Stimulated activated CD4-positive, alpha-beta T cell treated with anti-CD3 and anti-CD28 coated beads, Interleukin-4, amount 100 ng/mL, for 4 hours (primary cell): ENCODE measurements at places on chromosomes 4 and X.

DNA sequence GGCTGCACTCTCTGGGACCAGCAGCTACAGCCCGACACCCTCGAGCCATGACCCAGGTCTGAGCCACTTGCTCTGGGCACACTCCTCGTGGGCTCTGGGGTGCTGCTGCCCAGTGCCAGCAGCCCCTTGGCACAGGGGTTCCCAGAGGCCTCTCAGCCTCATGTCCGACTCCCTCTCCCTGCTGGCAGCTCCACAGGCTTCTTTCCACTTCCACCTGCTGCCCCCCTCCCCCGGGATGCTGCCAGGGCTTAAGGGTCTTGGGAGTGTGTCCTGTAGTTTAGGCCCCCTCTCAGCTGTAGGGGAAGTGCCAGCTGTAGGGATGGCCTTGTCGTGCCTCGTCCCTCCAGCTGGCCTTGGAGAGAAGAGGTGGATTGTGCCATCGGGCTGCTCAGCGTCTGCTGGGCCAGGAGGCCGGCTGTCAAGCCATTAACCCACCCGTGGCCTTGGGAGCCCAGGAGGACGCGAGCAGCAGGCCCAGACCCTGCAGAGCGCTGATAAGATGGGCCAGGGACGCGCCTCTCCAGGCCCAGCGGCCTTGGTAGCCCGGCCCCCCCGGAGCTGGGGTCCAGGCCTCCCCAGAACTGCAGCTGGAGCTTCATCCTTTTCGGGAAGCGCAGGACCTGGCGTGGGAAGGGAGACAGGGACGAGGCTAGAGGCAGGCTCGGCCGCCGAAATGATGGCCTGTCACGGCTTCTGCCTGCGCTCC, 1.0 kb upstream of the USP27X start:
- no peak for DNase-seq

GRCh38 chr4:106694232-106694631, 325.7 kb upstream of the GIMD1 start:
- DNase-seq = no peak

- no peak for DNase-seq
These were observed 308.2 kb downstream of the KLHL13 start for GRCh38 chrX:117808426-117808825.

DNA sequence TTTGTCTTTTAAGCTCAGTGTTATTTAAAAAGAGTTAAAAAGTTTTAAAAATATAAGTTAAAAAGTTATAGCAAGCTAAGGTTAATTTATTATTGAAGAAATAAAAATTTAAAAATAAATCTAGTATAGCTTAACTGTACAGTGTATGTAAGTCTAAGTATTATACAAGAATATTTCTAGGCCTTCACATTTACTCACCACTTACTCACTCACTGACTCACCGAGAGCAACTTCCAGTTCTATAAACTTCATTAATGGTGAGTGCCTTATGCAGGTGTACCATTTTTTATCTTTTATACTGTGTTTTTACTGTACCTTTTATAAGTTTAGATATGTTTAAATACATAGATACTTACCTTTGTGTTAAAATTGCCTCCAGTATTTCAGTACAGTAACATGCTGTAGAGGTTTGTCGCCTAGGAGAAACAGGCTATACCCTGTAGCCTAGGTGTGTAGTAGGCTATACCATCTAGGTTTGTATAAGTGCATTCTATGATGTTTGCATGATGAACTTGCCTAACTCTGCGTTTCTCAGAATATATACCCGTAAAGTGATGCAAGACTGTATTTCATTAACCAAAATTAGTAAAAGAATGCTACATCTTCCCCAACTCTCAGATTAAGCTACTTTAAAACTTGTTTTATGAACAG, 202.9 kb downstream of the CFAP299 start:
- no peak for DNase-seq

DNA sequence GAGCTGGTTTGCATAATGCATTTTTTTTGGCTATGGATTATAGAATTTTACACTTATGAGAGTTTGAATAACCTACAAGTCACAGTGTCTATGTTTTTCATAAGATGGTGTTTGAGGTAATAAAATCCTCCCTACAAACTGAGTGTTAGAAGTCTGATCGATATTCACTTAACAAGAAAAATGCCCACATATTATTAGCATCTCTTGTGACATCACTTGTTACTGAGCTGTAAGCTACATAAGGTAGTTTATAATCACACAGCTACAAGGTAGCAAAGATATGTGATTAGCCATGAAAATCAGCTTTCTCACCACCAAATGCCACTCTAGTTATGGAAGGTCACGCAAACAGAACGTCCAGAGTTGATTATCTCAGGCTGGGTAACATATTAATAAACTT, 669.6 kb downstream of the PCDH18 start:
- no peak for DNase-seq

DNA sequence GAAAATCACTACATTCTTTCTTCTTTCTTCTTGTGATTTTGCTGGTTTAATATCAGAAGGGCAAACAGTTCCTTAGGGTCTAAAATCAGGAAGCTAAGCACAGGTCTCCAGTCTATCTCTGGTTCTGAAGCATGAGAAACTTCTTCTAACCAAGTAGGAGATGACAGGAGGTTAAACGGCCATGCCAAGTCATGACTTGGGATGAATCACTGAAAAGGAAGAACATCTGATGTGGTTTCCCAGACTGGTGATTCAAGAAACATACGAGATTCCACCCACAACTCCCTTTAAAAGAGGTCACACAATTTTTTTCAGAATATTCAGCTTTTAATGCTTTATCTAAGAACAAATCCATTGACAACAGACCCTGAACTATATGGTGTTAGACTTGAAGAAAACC, 684.0 kb upstream of the PRKX start:
- no peak for DNase-seq

DNA sequence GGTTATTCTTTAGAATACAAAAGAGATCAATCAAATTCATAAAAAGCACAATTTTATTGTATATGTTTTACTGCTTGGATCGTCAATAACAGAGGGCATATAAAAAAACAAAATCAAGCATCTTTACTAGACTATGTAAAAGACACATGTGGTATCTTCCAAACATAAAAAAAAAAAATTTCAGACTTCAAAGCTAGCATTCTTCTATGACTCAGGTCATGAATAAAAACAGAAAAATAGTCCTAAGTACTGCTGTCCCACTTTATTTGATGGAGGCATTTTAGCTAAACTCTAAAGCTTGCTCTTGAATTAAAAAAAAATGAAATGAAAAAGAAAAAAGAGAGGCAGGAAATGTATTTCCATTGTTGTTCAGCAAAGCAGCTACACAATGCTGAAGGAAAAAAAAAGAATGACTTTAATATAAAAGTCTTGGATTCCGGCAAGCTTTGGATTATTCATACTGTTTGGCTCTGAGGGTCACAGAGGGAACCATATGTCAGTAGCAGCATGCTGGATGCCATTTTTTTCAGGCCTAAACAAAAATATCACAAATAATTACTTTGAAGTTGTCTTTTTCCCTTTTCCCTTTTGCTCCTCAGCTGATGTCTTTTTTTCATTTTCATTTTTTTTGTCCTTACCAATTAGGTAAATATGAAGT, 249.1 kb upstream of the DIAPH2 start:
- no peak for DNase-seq

DNA sequence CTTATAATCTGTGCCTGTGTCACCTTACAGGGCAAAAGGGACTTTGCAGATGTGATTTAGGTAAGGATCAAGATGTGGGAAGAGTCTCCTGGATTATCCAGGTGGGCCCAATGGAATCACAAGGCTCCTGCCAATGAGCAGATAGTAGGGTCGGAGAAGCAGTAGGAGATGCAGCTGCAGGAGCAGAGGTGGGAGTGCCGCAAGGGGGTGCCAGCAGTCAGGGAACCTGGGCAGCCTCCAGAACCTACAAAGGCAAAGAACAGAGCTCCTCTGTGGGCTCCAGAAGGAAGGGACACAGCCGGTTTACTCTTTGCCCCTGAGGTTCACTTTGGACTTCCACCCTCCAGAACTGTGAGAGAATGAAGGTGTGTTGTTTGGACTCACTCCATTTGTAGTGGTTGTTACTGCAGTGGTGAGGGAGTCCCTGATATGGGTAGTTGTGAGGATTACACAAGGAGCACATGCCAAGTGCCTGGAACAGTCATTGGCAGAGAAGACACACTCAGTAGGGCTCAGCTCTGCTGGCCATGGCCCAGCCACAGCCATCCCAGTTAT, 318.5 kb downstream of the EVC2 start:
- DNase-seq = no peak

DNA sequence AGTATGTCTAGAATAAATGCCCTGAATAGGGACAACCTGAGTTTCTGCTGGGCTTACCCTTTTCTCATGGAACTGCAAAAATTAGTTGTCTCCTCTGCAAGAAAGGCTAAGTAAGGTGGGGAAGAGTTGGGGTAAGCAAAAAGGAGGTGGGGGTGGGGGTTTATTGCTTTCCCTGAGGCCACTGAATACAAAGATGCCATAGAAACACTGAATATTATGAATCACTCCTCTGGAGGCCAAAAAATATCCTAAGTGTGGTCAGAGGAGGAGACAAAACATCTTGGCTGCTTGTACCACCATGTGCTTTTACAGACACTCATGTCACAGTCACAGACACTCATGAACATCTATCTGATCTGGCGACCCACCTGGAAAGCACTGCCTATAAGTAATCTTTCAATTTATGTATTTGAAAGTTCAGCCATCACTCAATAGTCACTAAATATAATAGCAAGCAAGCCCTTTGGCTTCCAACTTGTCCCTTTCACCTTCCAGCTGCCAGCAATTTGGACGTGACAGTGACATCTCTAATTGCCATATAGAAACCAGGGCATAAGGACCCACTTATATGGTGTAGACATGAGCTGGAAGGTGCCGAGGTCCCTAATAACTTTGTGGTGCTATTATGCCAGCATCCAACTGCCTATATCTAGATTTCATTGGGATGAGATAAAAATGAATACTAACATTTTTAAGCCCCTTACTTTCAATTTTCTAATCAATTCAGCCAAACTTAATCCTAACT, 122.7 kb upstream of the CBR4 start:
- DNase-seq = no peak

DNA sequence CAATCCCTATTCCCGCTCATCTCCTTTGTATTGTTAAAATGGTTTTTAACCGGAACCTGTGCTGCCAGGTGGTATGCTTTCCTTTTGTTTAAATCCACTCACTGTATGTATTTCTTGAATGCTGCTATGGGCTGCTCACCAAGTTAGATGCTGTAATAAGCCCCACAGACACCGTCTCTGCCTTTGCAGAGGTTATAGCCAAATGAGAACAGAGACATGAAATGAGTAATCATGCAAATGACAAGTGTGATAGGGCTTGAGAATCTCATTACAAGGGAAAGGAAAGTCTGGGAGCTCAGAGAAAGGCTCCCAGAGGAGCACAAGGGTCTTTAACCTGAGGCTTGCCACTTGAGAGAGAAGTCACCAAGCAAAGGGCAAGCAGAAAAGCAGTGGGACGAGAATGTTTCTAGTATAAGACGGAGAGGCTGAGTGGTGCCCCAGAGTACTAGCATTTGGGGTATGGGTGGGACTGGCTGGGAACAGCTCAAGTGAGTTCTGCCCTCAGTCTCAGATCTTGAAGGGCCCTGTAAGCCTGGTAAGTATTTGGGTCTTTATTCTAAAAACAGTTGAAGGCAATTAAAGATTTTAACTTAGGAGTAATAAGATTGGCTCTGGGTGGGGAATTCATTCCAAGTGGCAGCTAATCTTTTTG, 110.8 kb upstream of the H2AZ1 start:
- DNase-seq = no peak

GRCh38 chr4:177579649-177580048, 137.4 kb upstream of the AGA start:
- no peak for DNase-seq

DNA sequence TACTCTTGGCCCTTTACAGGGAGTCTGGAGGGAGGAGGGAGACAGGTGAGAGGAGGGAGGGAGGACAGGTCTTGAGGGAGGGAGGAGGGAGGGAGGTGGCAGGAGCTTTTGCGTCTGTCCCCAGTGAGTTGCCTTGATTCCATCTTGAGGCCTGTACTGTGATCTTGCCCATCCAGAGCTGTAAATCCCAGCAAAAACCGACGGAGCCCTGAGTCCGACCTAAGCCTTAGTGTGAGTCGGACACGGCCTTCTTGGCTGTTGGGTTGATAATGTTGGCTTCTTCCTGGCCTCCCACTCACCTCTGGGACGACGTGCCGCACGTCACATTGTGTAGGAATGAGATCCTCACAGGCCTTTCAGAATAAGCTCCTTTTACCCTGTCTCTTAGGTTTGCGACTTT, 72.5 kb downstream of the RGS12 start:
- DNase-seq = no peak

GRCh38 chr4:94516999-94517398, 65.3 kb downstream of the PDLIM5 start:
- no peak for DNase-seq

DNA sequence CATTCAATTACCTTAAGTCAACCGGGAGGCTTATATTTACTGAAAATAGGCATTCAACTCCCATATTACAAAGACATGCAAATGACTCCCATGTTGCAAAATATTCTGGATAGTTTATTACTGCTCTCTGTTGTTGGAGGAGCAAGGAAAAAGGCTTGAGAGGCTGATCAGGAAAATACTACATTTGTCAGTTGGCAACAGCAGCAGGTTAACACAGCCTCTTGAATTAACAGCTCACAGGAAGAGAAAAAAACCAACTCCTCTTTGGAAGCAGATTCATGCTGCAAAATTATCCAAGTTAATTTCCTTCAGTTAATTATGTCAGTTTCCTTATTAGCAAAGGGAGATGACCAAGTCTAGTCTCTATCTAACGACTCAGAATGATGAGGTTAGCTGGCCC, 238.9 kb downstream of the MAML3 start:
- no peak for DNase-seq

DNA sequence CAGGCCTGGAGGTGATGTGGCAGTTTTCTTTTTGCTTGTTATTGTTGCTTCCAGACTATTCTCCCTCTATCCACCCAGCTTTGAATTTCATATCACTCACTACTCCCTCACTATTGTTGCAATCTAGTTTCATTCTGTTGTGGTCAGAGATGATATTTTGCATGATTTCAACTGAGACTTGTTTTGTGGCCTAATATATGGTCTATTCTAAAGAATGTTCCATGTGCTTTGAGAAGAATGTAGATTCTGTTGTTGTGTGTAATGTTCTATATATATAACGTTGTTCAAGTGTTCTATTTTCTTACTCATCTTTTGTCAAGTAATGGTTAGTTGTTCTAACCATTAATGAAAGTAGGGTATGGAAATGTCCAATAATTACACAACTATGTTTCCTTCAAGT, 59.0 kb downstream of the THOC2 start:
- no peak for DNase-seq

DNA sequence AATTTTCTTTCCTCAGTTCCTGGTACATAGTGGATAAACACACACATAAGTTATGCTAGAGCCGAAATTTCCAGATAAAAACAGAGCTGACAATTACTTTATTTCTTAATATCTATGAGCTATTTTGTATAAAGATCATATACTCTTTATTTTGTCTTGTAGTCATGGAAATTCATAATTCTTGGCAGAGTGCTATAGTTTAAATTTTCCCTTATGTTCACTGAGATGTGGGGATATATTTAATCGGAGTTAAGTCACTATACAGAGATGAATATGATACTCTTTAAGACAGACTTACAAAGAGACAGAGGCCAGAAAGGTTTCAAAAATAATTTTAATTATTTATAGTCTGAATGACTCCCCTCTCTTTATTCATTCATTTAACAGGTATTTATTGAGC, 89.7 kb downstream of the PPEF1 start:
- DNase-seq = no peak
